ENCODE measurements at places on chromosomes 13 and 19. TPM values are rescaled to one million over a fixed set of nuclear protein-coding genes. Genes with fewer than 3 reads are reported as not detected.

Gene ATP11A
- 9.6 TPM for total RNA-seq

Gene TMPRSS9
- total RNA-seq = not detected

Gene CGB3
- not detected for total RNA-seq

DNA sequence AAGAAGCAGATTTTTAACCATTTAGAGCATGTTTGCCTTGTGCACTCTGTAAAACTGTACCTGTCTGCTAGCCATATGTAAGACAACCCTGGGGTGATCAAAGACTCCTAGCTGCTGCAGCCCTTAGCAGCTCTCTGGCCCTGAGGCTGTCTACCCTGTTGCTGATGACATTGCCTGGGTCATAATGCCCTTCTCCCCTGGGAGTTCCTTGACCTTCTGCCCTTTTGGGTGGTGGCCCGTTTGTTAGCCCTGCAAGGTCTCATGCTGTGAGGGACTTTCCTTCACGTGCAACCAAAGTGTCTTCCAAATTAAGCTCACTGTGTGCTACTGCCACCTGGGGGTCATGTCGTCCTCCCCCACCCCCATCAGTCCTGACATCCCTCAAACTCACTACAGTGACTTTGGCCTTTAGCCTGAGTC, 7.4 kb downstream of the GPC6 start:
- DNase-seq = no peak
- no peaks in the 10 kb centered on the region for H3K36me3 ChIP-seq
- no peak overlapping the region for H3K27ac ChIP-seq
- no peaks in the 10 kb centered on the region for H3K27me3 ChIP-seq
- no peaks in the 10 kb centered on the region for H3K4me1 ChIP-seq

- H3K36me3 ChIP-seq = no peaks in the 10 kb centered on the region
- DNase-seq = no peak
- no peak overlapping the region for H3K4me3 ChIP-seq
- H3K27ac ChIP-seq = peak overlapping the region; percentile 91
Measured at GRCh38 chr19:13033819-13034611, 38.7 kb downstream of the NFIX start.

GRCh38 chr13:89684896-89685295, 1662.6 kb upstream of the MIR17HG start:
- no peak overlapping the region for H3K4me3 ChIP-seq
- H3K27ac ChIP-seq = no peak overlapping the region
- H3K4me1 ChIP-seq = no peaks in the 10 kb centered on the region
- H3K36me3 ChIP-seq = no peaks in the 10 kb centered on the region
- DNase-seq = no peak

Data from esophagus squamous epithelium (tissue), 5 donors.